Suppressor macrophage treated with lipopolysaccharide for 4 hours (primary cell): ENCODE measurements at places on chromosomes 2 and 18.

DNA sequence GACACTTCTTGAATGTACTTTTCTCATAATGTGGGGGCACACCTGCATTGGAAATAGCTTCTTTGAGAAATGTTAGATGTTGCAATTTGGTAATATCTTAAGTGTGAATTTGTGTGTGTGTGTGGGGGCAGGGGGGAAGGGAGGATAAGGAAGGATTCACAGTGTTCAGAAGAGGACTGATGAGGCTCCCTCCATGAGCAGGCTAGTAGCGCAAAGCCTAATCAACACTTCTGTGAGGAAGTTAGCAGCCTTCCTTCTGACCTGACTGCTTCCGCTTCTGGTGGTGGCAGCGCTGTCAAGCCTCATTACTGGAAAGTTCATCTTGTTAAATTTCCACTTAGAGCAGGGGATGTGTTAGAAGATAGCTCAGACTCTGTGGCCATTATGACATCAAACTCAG, 295.4 kb upstream of the SPRED2 start:
- peak; percentile 21 for DNase-seq

DNA sequence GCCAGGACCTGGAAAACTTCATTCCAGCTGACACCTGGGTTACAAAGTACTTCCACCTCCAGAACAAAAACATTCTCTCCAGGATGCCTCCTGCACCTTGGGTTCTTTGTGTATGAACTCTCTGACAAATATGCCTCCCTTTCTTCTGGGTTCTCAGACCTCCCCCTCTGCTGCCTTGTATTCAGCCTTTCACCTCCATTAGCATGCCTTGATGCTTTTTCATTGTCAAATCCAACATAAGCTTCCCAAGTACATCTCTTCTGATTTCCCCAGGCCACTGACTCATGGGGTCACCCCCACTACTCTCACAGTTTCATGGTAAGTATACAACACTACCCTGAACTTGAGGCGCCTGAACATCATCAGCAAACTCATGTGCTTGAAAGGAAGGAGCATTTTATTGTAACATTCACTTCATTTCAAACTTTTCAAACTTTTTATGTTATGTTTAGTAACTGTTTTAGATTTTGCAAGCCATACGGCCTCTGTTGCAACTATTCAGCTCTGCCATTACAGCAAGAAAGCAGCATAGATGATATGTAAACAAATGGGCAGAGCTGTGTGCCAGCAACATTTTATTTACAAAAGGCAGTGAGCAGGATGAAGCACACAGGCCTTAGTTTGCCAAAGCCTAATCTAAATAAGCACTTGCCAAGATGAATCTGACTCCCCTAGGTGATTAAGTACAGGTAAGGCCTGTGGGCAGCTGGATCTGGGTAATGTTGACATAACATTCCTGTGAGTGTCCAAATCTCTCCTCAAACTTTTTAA, 32.5 kb upstream of the MRPS9 start:
- no peak for DNase-seq

- peak; percentile 69 for DNase-seq
Measured at GRCh38 chr2:203578759-203579643, 43.9 kb upstream of the RAPH1 start.

- DNase-seq = no peak
Measured at GRCh38 chr2:183207110-183207509, 82.9 kb downstream of the NUP35 start.

DNA sequence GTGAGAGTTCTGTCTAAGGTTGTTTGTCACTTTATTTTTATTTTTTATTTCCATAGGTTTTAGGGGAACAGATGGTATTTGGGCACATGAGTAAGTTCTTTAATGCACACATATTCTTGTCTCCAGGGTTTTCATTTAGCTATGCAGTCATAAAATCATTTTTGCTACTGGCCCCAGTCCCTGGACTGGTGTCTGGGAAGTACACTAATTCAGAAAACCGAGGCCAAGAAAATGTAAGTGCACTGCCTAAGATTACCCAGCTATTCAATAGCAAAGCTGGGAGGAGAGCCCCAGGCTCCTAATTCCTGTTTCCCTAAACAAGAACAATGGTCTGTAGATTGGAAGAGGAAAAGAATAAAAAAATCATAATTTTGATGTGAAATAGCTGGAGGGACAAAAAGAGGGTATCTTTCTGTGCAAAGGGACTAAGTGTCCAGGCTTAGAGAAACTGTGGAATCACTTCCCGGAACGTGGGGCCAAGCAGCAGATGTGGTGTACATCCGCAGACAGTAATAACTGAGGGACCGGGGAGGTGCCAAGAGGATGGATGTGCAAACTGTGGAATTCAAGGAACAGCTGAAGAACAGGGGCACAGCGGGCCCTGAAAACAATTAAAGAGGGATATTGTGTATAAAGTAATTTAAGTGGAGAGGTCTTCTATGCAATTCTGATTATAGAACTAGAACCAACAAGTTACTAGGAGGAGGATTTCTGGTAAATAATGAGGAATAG, 236.3 kb downstream of the ACKR3 start:
- DNase-seq = no peak

DNA sequence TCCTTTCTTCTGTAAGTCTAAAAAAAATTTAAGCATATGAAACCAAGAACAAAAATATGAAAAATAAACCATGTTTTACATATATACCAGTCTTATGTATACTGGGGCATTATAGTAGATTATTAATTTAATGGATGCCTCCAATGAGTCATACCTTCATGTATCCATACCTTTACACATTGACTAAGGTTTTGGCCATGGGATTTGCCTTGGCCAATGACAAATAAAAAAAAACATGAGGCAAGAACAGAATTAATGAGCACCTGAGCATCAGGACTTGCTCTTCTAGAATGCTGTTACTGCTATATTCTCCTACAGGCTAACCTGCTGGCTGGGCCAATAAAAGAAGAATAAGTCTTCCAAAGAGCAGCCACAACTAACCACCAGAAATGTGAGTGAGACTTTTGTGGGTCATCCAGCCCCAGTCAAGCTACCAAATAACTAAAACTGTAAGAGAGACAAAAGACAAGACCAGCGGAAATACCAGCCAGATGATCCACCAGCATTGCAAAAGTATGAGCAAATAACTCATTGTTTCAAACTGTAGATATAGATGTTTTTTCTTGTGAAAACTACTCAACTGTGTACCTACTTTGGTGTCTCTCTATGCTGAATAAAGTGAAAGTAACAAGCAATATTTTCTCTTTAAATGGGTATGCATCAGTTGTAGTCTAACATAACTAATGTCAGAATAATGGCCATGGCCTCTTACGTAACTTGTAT, 749.6 kb upstream of the VRK2 start:
- DNase-seq = no peak

DNA sequence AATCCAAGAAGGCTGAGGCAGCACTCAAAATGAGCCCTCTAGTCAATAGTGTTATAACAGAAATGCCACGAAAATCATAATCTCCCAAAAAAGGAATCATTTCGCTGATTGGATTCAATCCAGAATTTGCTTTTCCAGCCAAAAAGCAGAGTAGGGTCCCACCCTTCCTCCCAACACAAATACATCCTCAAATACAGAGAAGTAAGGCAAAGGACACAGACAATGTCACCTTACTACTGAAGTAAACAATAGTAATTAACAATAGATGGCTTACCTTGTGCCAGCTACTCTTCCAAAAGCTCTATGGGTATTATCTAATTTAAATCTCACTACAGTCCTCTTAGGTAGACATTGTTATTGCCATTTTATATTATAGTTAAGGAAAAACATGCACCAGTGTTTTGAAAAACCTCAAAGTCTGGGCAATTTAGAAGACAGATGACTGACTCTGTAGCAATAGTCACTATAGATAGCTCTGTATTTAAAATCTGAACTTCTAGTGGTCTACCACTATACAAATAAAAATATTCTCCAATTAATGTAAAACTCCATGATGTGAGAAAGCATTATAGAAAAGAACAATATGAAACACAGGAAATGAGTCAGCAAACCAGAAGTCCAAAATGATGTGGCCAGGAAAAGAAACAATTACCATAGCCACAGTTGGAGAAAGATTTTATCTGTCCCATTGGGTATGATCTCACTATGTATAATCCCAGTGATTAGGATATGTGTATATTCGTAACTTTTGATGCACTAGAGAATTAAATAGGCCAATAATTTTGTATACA, 305.0 kb upstream of the ERBB4 start:
- DNase-seq = no peak

DNA sequence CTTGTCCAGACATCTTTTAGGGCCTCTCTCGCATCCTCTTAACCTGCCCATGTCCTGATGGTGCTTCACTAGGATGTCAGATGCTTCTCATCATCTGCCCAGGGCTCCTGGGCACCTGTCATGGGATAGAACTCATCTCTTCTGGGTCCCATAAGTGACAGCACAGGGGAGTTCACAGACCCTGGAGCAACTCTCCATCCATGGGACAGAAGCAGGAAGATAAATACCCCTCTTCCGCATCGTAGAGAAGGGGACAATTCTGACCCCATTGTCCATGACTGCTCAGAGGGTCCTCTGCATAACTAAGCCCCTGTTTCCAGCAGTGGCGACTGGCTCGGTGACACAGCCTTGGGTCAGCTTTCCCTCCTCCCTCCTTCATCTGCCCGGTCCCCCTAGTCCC, 82.3 kb downstream of the TWIST2 start:
- no peak for DNase-seq

GRCh38 chr18:9612215-9612830, 2.0 kb downstream of the PPP4R1 start:
- peak; percentile 26 for DNase-seq

DNA sequence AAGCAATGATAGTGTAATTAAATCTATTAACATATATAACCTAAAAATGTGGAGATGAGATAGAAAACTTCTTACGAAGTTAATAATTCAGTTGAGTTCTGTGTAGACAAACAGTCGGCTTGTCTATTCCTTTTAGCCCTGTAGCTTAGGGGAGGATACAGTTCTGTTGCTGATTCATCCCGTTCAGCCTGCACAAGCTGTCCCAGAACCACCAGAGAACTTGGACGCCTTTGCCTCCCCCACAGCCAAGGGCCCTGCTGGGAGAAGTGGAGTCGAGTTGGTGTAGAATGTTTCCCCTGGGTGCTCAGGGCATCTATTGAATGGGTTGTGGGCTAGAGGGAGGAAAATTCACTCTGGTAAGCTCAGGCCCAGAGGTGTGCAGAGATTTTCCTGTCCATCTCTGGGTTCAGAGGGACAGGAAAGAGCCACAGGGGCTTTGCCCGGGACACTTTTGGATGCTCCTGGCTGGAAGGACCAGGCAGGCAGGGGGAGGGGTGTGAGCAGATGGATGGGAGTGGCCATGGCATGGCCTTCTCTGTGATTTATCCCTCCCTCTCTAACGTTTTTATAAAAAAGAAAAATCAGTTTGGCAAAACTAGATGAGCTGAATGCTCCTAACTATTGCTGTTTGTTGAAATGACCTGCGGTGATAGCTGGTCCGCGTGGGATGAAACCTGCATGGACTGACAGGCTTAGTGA, 42.8 kb upstream of the GALR1 start:
- DNase-seq = no peak

- peak; percentile 62 for DNase-seq
Measured at GRCh38 chr18:74524097-74524496, 10.2 kb upstream of the CNDP1 start.

DNA sequence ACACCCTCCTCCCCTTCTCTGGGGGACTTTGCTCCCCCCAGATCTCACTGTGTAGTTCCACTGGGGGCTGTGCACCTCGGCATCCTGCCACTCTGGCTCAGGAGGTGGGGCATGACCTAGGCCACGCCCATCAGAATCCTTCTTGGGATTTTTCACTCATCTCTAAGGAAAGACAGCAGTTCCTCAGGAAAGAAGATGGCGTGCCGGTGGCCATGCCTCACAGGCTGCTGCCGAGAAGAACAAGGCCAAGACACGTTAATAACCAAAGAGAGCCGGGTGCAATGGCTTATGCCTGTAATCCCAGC, 3.2 kb downstream of the NMUR1 start:
- DNase-seq = no peak

- DNase-seq = no peak
Measured at GRCh38 chr2:136392897-136393505, 275.1 kb upstream of the CXCR4 start.

DNA sequence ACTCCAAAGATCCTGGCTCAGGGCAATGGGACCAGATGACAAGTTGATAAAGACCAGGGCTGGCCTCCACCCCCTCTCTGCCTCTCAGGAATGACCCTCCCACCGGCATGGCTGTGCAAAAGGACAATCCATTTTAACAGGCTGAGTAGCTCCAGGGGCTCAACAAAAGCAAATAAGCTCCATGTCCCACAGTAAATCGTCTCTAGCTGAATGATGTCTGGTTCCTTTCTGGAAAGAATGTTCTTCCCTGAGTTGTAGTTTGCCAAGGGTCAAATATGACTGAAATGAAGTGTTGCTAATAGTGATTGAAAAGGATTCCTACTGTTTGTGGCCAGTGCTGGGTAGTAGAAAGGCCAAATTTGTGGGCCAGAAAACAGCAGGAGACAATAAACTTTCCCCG, 434.4 kb upstream of the ETAA1 start:
- no peak for DNase-seq
